ENCODE measurements at places on chromosomes 16 and 17.

DNA sequence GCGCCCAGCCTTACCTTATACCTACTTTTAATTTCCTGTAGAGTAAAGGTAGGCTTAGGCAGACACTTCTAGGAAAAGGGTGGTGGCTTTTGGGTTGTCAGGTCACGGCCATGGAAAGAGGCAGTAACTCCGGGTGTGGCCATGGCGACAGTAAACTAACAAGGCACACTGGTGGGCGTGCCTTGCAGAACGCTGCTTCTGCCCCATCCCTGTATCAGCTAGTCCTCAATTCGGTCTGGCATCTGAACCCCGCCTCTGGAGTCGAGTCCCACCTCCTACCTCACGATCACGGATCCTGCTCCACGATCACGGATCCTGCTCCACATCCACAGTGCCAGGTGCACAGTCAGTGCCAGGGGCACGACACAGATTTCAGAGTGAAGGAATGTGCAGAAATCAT, 5.6 kb downstream of the ADCY9 start:
- DNase-seq = no peak

- no peak for DNase-seq
Observed at GRCh38 chr17:37737971-37738370, 6.9 kb downstream of the HNF1B start.

- DNase-seq = no peak
Observed at GRCh38 chr16:84459941-84460405, 44.5 kb downstream of the MEAK7 start.

DNA sequence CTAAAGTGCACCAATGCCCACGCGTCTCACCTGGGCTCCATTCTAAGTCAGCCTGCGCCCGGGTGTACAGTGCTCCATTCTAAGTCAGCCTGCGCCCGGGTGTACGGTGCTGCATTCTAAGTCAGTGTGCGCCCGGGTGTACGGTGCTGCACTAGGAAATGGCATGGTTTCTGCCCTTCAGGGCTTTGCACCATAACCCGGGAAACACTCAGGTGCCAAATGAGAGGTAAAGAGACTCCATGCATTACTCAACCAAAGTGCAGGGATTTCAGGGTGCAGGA, 29.2 kb upstream of the FASN start:
- DNase-seq = no peak

- no peak for DNase-seq
Observed at GRCh38 chr16:54882556-54882955, 48.1 kb upstream of the IRX5 start.

DNA sequence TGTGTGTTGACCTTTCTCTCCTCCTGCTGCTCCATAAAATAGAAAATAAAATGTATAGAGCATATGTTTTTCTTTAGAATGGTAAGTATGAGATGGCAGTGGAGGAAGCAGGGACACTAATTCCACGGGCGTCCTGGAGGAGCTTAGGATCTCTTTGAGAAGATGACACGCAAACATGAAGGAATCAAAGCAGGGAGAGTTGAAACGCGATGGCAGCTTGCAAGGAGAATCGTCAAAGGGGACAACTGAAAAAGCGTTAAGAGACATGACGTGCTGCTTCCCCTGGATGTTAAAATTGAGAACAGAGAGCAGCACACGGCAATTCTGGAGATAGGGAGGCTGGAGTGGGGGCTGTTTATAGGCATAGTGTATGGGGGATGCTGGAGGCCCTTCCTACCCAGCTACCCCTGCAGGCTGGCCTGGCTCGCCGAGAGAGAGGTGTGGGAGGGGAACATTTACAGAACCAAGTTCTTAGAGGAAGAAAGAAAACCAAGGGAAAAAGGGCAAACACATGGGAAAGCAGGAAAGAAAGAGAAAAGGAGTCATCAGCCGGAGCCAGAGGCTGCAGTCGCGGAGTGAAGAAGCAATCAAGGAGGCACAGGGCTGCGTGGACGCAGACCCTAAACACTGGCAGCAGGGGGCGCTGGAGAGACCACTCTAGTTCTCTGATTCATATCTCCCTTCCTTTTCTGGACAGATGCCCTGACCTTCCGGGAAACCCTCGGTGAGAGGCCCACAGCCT, 55.8 kb downstream of the MYH13 start:
- no peak for DNase-seq

DNA sequence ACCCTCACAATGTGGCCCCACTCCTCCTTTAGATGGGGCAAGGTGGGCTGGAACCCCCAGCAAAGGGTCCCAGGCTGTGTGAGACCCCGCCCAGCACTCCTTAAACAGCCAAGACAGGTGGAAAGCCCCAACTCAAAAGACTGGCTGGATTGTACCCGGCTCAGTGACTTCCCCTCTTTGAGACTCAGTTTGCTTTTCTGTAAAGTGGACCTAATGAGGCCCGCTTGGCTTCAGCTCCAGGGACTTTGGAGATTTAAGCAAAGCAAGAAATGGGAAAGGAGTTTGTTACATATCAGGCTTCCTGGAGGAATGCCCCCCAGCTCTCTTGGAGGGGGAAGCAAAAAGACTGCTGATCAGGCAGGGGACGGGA, 39.3 kb downstream of the SNX20 start:
- DNase-seq = no peak

- no peak for DNase-seq
Observed at GRCh38 chr17:56688151-56688550, 94.7 kb downstream of the NOG start.

DNA sequence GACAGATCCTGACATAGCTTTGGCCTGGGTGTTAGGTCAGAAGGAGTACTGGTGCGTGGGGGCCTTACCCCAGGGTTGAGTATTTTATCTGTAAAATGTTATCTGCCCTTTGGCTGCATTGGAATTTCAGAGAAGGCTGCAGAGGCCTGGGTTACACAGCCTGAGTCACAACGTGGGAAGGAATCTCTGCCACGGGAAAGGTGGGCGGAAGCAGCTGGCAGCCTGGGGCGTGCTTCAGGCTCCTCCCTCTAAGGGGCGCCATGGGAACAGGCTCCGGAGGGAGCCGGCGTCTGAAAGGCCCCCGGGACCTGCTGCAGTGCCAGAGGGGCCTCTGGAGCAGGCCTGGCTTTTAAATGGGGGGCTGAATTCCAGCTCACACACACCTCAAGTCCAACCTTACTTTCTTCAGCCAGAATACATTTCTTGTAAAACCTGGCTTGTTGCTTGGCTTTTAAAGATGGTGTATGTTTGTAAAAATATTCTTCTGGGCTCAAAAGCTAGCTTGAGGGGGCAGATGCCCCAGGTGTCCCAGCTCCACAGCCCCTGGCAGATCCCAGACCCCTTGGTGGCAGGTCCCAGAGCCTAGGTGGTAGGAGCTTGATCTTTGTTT, 142.2 kb downstream of the RAB11FIP4 start:
- DNase-seq = no peak

GRCh38 chr17:77800816-77801215, 157.7 kb upstream of the TNRC6C start:
- DNase-seq = no peak

DNA sequence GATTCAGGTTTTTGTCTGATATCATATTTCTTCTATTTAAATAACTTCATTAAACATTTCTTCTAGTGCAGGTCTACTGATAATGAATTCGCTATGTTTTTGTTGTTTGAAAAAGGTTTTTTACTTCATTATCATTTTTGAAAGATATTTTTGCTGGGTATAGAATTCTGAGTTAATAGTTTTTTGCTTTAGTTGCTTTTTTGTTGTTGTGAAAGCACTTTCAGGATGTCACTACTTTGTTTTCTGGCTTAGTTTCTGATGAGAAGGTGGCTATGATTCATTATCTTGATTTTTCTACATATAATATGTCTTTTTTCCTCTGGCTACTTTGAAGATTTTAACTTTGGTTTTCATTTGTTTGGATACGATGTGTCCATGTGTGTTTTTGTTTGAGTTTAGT, 3.5 kb downstream of the ZFP1 start:
- no peak for DNase-seq

- DNase-seq = no peak
Observed at GRCh38 chr17:2009737-2010136, 15.4 kb downstream of the RTN4RL1 start.

DNA sequence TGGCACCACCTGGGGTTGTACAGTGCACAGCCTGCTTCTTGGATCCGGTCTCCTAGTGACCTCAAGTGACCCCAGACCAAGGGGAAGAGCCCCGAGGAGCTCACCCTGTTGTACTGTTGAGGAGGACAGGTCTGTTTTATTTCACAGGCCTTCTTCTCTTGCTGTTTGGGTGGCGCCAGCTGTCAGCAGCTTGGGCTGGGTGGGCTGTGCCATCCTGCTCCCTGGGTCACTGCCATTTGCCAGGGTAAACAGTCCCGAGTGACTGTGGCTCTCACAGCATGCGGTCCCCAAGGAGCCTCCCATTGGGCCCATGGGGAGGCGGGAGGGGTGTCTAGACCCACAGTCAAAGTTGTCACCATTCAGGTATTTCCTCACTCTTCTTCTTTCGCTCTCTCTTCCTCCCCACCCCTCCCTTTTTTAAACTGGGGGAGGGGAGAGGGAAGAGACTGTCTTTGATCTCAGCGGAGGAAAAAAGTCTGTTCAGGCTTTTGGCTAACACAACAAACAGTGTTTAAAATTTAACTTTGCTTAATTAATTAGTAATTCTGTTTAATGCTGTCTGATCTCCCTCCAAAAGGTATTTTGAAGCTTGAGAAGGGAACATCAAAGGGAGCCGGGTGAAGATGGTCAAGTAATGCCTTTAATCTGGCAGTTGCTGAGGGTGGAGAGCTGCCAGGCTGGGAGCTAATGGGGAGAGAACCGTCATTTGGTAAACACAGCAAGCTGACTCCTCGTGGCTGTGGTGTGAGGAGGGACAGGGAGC, 64.0 kb downstream of the SNX20 start:
- DNase-seq = no peak

GRCh38 chr16:56690420-56691122, 8.3 kb downstream of the MT1X start:
- DNase-seq = no peak

DNA sequence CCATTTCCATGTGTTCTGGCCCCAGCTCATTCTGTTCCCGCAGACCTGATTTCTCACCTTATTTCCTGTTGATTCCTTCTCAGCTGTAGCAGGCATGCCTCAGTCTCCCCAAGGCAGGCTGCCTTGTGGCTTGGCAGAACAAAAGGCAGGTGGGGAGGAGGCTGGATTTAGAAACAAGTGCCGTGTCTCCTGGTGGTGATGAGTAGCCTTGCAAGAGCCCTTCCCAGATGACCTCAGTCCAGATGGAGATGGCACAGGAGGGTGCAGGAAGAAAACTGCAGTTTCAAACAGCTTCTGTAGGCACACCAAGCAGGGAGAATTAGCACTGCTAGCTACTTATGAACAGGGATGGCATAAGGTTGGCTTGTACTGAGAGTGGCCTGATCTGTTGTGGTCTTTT, 64.6 kb downstream of the ARHGAP44 start:
- no peak for DNase-seq

GRCh38 chr17:29136998-29137730, 43.0 kb downstream of the MYO18A start:
- DNase-seq = no peak

- DNase-seq = no peak
Observed at GRCh38 chr17:80565343-80566053, 20.9 kb downstream of the RPTOR start.

- DNase-seq = no peak
Observed at GRCh38 chr17:19310151-19310550, 52.4 kb downstream of the B9D1 start.

DNA sequence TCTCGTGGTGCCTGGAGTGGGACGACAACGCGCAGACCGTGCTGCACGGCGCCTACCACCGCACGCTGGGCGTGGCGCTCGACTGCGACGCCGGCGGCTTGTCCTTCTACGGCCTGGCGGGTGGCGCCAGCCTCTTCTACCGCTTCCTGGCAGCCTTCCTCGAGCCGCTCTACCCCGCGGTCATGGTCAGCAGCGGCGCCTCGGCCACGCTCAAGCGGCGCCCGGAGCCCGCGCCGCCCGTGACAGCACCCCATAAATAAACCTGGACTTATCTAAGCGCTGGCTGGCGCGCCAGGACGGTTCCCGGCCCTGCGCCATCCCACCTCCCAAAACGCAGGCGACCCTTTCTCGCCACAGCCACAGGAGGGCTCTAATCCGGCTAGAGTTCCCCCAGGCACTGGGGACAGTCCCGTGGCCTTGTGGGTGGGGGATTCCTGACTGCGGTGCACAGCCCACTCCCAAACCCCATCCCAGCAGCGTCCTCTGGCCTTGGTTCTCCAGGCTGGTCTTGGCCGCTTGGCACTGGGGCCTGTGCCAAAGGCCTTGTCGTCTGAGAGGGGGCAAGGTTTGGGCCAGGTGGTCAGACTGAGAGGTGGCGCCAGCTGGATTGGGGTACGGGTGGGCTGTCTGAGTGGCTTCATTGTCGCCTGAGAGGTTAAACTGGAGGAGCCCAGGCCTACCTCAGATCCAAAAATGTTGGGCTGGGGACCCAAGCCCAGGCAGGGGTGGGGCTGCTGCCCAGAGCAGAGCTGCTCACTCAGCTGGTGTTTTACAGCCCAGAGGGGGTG, 10.1 kb upstream of the SLC16A5 start:
- DNase-seq = no peak

DNA sequence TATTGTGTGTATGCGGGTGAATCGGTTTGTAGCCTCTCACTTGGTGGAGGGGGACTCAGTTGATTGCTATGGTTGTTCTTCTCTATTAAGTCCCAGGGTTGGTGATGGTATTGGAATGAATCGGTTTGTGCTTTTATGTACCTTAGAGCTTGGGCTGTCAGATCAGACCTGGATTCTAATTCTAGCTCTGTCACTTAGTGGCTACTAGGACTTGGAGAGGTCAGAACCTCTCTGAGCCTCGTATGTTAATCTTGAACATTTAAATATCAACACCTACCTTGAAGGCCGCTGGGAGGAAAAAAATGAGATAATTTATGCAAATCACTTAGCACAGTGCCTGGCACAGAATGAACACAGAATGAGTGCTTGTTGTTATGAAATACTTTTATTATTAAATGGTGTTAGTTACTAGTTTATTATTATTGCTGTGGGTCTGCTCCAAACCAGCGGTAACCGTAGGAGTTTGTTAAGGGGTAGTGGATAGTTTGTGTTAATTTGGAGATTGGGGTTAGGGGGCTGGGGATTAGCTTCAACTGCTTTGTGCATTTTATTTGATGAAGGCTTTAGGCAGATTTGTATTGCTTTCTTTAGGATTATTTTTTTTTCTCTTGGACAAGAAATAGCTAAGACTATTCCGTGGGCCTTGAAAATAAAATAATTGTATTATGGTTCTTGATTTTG, 3.5 kb downstream of the KDM6B start:
- DNase-seq = no peak

DNA sequence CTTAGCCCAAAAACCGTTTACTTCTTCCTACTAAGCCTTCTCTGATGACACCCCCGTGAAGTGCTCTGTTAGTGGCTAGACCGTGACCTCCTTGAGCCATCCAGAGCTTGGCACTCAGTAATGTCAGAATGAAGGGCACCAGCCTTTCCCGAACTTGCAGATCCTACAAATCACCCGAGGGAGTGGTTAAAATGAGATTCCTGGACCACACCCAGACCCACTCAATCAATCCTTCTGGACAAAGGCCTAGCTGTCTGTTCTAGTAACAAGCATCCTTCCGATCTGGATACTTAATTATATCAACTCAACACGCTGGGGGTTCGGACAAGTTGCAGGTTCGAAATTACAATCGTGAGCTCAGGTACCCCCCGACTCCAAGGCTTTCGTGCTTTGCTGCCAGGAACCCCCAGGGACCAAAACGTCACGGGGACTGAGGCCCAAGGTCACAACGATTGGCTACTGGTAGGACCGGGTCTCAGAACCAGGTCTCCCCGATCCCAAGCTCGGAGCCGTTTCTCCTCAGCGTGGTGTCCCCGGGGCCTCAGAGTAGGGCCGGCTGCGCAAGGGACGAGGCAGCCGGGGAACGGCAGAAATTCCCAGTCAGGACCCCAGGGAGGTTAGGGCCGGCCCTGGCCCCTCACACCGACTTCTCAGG, 527 bp downstream of the CIAPIN1 start:
- no peak for DNase-seq

GRCh38 chr16:49681217-49681883, 174.6 kb downstream of the ZNF423 start:
- DNase-seq = no peak

GRCh38 chr16:27778926-27779570, 229.1 kb downstream of the KATNIP start:
- DNase-seq = no peak

Measured in esophagus squamous epithelium (tissue), 5 donors.